Chondrocyte (in vitro differentiated cells): ENCODE measurements at places on chromosomes 2 and 18.

DNA sequence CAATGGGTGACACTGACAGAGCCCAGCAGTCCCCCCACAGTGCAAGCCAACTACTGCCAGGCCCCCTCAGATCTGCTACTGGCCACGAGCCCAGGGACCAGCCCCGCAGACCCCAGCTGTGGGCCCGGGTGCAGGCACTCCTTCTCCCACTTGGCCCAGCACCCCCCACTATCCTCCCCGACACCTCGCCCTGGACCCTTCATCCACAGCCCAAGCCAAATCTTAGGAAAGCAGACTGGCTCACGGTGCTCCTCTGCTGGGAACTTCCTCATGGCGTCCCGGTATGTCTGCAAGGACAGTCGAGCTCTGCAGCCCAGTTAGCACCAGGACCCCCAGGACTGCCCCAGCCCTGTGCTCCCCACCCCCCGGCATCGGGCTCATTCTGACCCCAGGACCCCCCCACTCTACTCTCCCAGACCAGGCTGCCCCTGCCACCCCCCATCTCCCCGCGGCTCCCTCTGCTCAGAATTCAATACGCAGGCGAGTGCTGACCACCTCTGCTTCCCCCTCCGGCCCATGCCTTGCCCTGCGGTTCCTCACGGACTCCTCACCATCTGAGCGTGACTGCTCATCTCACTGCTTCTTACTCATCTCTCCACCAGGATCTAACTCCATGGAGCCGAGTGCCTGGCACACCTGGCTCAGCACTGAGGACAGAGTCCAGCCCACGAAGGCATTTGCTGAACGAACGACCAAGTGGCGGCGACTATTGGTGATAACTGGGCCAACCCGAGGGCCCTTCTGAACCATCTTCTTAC lies 85.7 kb downstream of the PXDN start:
- peak; percentile 89 for DNase-seq

GRCh38 chr2:235080101-235080500 lies 128.3 kb downstream of the SH3BP4 start:
- DNase-seq, result no peak

DNA sequence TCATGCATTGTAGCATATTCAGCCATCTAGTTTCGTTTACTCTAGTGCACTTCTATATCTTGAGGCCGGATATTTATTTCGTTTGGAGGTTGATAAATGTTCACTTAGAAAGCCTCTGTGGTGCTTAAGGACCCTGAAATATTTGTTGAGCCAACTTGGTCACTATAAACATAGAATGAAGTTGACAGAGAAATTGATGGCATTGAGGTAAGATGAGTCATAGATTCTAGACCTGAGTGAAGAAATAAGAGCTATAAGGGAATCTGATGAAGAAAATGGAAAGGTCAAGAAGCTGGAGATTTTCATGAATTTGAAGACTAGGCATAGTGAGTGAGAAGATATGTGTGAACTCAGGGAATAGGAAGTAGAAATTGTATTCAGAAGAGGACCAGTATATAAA lies 35.9 kb downstream of the EPC2 start:
- no peak for DNase-seq

- peak; percentile 84 for DNase-seq
Measured at GRCh38 chr2:240393831-240394410, 41.5 kb upstream of the GPC1 start.

GRCh38 chr2:165718610-165719210 lies 75.3 kb downstream of the GALNT3 start:
- DNase-seq, result no peak

DNA sequence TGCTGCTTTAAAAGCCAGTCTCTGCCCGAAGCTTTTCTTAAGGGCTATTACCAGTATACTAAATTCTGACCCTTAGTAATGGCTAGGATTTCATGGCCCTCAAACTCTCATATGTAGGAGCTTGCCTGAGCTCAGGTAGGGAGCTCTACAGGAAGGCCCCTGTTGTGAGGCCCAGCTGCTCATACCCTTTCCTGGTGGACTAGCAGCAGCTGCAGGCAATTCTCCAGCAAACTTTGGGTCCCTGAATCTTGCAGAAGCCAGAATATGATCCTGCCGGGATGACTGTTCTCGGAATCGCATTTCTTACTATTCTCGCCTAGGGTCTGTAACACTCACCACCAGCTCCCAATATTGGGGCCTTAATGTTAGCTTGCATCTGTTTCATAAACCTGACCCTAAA lies 106.4 kb upstream of the SERTAD2 start:
- DNase-seq, result no peak

GRCh38 chr2:650343-651310 lies 26.6 kb downstream of the TMEM18 start:
- DNase-seq, result no peak

GRCh38 chr2:224513991-224514390 lies 71.2 kb downstream of the CUL3 start:
- no peak for DNase-seq
